Memory B cell (primary cell): ENCODE measurements at places on chromosomes 2 and 18.

- DNase-seq: no peak
Measured at GRCh38 chr2:19653509-19653908, 248.3 kb downstream of the TTC32 start.

DNA sequence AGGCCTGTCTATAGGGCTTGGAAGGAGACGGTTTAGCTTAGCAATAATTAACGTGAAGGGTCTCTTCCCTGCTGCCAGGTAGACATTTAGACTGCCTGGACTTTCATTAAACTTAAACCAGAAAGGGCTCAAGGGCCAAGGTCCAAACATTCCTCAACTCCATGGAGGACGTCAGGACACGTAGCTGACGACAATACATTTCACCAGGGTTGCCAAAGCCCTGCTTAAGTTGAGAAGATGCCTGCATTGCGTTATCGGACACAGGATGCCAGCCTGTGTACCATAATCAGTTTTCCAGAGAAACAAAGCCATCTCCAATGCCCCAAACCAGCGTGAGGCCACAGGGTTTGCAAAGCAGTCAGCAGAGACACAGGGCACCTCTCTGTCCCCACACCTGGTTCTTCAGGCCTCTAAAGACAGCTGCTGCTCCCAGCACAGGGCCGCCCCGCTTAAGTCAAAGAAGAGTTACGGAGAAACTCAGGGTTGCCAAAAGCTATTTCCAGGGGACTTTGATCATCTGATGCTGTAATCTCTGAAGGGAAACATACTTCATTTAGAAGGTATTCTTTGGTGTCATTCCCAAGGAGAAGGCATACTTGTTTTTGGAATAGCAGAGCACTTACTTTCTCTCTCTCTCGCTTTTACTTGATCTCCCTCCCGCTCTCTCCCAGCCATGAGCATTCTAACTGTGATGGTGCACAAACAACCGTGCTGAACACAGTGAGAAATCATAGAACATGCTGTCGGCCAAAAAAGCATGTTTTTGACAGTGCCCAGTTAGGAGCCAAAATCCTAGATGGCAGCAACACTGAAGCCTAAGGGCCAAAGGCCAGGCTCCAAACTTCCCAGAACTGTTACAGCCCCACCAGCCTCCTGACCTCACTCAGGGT lies 46.0 kb downstream of the TTC32 start:
- no peak for DNase-seq

DNA sequence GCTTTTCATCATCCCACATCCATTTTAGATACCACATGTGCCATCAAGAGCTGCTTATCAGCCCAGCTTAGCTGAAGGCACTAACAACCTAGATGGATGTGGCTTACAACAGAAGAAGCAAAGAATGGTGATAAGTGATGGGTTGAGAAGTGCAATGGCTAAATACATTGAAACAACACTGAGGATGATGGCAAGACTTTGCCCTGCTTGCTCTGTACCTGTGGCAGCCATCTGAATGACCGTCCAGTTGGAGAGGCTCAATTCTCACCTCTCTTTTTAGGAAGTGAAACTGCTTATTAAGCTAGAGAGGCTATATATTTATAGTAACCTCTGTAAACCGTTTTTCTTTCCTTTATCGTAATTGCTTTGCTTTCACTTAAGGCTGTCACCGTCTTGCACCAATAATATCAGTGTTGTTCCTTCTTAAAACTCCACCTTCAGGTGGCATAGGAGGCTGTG lies 5.7 kb downstream of the GPATCH11 start:
- DNase-seq: peak; percentile 16

DNA sequence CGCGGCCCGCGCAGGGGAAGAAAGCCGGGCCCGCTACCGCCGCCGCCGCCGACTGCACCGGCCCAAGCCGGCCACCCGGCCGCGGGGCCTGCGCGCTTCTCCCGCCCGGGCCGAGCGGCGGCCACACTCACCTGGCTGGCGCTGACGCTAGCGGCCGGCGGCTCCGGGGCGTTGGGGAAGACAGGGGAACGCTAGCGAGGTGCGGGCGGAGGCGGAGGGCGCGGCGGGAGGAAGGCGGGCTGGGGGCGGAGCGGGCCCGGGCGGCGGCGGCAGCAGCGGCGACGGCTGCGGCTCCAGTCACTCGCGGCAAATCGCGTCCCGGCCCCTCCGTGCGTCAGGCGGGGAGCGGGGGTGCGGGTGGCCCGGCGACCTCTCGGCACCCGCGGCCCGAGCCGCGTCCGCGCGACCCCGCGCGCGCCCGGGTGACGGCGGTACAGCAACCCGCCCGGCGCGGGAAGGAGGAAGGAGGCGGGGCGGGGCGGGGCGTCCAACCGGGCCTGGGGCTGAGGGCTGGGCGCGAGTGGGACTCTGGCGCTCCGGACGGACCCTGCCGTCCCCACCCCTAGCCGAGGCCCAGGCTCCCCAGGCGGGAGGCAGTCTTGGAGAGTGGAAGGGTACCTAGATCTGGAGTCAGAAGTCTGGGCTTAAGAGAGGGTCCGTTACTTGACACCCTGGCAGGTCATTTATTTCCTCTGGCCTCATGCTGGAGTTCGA lies at the start of gene SESTD1:
TSS of gene SESTD1 (minus strand) at position 465 of the 714 bp plus-strand sequence. CDS start 72,991 bp downstream, outside the sequence.
- DNase-seq: peak; percentile 74

DNA sequence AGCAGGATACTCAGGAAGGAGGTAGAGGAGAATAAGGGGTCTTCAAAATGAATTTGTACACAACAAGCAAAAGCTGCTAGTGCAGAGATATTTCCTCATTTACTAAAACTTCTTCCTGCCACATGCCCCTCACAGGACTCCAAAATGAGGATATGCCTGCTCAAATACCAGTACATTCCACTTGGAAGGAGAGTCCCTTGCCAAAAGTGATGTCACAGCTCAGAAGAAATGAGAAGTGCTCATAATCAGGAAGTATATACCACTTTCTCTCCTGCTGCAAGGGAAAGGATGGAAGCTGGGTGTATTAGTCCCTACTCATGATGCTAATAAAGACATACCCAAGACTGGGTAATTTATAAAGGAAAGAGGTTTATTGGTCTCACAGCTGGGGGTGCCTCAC lies 87.7 kb upstream of the FSHR start:
- DNase-seq: no peak

GRCh38 chr2:134410006-134410405 lies 156.1 kb downstream of the MGAT5 start:
- no peak for DNase-seq

- no peak for DNase-seq
Measured at GRCh38 chr2:68280796-68281195, 28.5 kb upstream of the PPP3R1 start.

GRCh38 chr2:240996834-240997140 lies 1.6 kb upstream of the SNED1 start:
- DNase-seq: no peak

- DNase-seq: no peak
Measured at GRCh38 chr2:98656800-98657199, 48.4 kb downstream of the UNC50 start.

DNA sequence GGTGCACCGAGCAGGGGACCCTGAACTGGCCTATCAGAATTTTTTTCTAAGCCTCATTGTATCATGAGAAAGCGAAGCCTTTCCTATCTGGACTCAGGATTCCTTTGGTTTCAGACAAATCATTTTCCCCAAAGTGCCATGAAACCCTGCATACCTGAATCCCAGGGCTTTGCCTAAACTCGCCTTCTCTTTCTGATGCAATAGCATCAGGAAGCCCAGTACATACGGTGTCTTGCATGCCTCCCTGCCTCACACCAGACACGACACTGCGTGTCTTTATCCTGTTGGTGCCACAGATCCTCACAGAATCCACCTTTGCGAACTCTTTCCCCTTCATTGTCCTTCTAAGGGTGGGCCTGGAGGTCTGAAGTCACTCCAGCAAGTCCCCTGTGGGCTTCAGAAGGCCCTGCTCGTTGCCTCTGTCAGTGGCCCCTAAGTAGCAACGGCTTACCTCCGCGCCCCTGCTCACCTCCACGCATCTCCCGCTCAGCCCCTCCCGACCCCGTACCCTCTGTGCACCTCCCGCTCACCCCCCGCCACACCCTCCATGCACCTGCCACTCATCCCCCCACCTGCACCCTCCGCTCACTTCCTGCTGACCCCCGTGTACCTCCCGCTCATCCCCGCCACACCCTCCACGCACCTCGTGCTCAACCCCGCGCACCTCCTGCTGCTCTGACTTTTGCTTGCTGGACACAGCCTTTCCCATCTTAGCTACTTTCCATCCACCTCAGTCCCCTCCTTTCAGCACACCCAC lies 83.4 kb downstream of the TPGS2 start:
- no peak for DNase-seq

GRCh38 chr2:232411901-232412629 lies 5.4 kb downstream of the ALPG start:
- DNase-seq: no peak

- no peak for DNase-seq
Measured at GRCh38 chr2:211455216-211455841, 898.9 kb downstream of the CPS1 start.

DNA sequence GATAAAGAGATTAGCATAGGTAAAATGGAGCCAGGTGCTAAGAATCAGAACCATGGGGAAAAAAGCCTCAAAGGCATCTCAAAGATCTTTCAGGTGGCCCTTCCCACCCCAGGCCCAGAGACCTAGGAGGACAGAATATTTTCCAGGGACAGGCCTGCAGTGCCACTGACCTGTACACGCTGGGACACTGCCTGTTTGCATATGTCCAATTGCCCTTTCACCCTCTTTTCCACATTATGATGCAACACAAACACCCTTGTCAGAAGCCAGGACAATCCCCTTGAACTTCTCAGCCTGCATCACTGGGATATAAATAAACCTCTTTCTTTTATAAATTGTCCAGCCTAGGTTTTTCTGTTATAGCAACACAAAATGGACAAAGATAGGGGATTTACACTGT lies 419.1 kb downstream of the TRIB2 start:
- no peak for DNase-seq

DNA sequence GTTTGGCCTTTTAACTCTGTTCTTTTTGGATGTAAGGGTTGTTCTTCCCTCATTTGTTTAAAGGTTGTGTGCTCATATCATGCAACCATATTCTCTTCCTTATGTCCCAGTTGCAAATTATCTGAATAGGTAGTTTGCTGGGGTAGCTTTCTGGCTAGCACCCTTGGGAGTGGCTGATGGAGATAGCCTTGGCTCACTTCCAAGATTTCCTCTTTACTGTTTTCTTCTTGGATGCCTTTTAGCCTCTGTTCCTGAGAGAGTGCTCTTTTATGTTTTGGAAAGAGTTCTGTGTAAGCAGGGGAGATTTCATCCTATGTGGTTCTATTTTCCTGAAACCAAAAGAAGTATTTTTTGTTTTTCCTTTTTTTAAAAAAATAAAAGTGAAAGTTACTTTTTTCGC lies 25.4 kb downstream of the USP14 start:
- DNase-seq: no peak

DNA sequence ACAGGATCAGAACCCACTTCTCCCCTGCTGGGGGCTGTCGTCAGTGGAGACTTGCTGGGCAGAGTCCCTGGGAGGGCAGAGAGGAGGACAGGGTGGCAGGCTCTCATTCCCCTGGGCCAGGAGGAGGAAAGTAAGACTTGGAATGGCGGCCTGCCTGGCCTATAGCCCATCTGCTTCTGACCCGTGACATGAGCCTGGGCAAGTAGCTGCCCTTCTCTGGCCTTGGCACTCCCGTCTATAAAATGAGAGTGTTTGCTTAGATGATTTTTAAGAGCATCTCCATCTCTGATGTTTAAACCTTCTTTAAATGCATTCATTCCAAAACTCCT lies 173.0 kb downstream of the DDX1 start:
- DNase-seq: no peak

DNA sequence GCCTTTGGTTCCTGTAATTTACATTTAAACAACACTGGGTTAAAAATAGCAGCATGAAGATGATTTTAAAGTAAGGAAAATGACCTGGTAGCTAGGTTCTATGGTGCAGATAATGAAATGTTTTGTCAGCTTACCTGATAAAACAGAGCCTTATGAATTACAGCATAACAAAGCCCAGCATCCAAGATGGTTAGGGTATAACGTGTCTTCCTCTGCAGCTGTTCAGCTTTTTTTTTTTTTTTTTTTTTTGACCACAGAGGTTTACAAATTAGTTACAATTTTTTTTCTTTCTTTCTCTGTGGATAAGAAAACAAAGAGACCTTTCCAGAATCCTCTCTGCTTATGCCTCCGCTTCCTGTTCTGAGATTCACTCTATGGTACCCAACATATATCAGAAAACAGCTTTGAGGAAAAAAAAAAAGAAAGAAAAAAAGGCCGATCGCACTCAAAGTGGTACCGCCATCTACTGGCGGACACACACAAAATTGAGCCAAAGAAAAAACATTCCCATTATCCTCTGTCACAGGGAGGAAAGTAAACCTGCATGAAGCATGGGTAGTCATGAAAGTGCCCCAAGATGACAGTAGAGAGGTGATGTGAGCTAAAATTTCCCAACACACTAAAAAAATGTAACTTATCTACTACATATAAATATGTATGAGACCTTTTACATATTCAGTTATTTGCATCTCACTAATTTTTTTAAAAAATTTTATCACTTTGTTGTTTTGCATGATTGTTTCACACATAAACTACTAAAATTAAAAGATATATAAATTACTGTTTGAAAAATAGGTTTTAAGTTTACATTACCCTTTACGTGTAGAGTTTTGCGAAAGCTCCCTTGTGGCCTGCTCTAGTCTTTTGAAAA lies at the start of gene SCN3A:
TSS of gene SCN3A (minus strand) at position 362 of the 871 bp plus-strand sequence. CDS start 27,656 bp downstream, outside the sequence.
- DNase-seq: peak; percentile 25

DNA sequence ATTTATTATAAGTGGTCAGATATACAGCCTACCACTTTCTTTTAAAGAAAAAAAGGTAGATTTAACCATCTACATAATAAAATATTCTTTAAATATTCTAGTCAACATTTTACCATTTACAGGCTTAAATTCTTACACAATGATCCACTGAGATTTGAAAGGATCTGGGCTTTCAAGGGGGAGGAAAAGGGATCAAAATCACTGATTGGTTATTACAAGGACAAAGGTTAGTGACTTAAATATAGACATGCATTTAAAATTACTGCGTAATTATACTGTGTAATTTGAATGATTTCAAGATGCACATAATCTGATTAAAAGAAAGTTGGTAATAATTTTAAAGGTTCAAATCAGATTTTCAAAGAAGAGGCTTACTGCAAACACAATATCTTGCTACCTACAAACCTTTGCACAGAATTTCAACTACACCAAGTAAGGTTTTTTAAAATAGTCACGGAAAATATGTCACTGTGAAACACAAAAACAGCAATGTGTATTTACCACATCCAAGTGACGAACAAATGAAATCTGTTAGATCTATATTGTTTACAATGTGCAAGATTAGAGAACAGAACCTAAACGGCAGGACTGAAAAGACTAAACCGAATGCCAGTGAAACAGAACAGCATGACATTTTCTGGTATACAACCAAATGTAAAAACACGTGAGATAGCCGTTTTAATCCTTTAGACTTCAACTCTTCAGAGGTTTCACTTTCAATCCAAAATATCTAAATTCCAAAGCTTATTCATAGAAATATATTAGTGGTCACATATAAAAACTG lies 40.8 kb downstream of the RTN4 start:
- DNase-seq: no peak

- DNase-seq: no peak
Measured at GRCh38 chr2:10407432-10407831, 40.7 kb downstream of the ODC1 start.

DNA sequence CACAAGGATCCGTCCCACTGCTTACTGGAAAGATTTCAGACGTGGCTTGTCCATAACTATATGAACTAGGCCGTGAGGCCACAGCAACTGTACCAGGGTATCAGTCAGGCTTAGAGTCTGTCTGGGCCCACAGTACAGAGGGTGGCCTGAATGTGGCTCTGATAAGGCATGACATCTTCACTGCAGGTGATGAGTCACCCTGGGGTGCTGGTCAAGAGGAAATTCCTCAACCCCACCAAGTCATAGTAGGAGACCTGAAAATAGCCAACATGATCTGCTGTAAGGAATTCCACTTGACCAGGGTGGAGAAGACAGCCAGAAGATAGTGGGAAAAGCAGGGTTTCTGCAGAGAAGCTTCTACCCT lies 107.7 kb downstream of the INHBB start:
- no peak for DNase-seq
